ENCODE measurements at places on chromosomes 13 and 19.
A peak's percentile ranks its signal among the peaks of the same experiment; 100 is the strongest.

DNA sequence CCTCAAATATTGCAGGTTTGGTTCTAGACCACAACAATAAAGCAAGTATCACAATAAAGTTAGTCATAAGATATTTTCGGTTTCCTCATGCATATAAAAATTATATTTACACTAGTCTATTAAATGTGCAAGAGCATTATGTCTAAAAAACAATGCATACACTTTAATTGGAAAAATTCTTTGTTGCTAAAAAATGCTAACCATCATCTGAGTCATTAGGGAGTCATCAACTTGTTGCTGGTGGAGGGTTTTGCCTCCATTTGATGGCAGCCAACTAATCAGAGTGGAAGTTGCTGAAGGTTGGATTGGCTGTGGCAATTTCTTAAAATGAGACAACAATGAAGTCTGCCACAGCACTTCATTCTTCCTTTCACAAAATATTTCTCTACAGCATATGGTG is 422.3 kb upstream of the GPC6 start:
- no peak for DNase-seq

GRCh38 chr13:103062079-103062478 is 4.1 kb downstream of the SLC10A2 start:
- no peak for DNase-seq

DNA sequence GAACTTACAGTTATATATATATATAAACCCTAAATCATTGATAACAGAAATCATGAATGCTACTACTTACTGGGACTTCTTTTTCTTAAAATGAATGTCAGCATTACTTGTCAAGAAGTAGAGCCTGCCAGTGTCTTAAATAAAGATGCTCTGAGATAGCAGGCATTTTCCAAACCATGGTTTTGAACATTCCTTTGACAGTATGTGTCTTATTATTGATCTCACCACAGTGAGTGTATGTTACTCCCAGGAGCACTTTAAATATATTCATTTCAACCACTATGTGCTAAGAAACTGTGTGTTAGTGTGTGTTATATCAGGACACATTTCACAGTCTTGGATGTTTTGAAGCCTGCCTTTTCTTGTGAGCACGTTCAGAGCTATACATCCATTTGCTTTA is 28.2 kb downstream of the TNFRSF19 start:
- no peak for DNase-seq

DNA sequence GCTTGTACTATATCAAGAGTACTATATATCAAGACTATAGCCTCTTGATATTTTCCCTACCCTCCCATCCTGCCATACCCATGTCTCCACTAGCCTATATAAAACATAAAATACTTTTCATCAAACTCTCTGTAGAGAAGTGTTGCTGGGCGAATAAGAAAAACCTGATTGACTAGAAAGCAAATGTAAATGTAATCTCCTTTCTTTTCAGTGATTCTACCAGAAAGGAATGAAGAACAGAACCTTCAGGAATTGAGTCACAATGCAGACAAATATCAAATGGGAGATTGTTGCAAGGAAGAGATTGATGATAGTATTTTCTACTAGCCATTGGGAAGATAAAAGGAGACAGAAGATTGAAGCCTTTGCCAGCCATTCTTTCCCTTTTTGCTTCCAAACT is 89.2 kb downstream of the KCNRG start:
- DNase-seq: no peak

DNA sequence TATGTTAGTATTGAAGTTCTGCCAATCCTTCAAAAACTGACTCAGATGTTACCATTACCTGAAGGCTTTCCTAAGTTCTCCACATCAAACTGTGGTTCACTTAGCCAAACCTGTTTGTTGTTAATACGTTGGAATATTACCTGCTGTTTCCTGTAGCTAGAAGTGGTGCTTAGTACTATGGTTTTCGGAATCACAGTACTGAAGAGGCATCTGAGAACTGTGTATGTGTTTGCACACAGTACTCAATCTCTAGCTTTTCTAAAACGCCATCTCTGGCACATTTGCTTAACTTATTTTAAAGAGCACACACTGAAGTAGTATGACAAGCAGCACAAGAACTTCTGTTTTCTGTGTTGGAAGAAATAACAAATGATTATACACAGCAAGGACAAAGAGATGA is 248.2 kb downstream of the SHISA2 start:
- no peak for DNase-seq

- no peak for DNase-seq
Observed at GRCh38 chr13:61760102-61760501, 344.5 kb upstream of the PCDH20 start.

- DNase-seq: no peak
Observed at GRCh38 chr19:53626486-53626885, 5.3 kb upstream of the DPRX start.

DNA sequence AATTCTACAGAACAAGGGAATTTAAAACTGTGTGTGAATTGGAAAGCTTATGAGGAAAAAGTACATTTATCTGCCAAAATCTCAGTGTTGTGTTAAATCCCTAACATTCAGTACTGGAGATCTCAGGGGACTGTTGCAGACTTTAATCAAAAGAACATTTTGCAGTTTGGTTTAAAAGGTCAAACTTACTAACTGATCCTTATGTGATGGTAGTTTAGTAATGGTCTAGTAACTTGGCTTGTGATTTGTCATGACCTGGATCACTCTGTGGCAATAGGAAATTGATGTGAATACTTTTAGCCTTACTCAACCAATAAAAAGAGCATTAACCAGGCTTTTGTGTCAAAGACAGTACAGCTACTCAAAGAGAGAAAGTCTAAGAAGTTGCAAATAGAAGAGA is 862.1 kb upstream of the MIR17HG start:
- no peak for DNase-seq

DNA sequence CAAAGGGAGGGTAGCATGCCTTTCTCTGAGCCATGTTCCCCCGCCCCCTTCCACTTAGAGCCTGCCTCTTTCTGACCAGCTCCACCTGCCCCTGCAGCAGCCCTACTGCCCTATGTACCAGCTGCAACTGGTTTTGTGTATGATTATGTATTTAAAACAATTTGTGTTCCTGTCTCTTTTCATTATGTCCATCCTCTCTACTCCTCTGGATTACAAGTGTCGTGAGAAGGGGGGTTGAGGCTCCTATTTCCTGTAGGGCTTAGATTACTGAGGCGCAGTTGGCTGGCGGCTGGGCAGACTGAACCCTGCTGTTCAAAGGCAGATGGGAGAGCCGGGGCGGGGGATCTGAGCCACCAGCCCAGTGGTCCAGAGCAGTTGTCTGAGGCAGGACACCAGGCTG is 213.3 kb downstream of the KCNRG start:
- no peak for DNase-seq

DNA sequence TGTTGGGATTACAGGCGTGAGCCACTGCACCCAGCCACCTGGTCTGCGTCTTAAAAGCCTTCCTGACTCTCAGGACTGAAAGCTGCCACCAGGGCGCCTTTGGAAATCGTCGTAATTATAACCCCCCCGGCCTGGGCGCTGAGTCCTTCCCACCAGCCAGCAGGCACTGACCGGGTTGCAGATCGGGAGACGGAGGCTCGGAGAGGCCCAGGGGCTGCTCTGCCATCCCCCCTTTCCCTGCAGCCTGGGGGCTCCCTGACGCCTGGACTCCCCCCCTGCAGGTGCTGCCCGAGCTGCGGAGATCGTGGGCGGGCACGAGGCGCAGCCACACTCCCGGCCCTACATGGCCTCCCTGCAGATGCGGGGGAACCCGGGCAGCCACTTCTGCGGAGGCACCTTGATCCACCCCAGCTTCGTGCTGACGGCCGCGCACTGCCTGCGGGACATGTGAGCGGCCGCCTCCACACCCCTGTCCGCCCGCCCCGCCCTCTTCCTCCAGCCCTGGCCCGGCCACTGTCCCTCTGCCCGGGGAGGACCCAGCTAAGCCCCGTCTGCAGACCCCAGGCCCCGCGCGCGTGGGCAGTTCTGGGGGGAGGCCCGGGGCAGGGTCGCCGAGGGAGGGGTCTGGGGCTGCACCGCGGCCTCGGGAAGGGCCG is 2.5 kb downstream of the PRTN3 start:
- no peak for DNase-seq

DNA sequence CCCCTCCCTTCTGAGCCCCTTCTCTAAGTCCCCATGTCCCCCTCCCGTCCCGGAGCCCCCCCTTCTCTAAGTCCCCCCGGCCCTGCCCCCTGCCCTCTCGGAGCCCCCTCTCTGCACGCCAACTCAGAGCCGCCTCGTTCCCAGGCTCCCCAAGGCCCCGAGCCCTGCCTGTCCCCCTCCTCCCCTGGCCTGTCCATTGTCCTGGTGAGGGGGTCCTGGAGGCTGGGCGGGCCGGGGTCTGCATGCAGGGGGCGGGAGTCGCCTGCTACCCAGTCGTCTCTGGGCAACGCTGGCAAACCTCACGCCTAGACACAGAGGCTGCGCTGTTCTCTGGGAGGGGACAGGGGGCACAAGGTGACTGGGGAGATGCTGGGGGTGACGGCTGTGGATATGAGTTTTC is 39.2 kb upstream of the SEMA6B start:
- DNase-seq: no peak

DNA sequence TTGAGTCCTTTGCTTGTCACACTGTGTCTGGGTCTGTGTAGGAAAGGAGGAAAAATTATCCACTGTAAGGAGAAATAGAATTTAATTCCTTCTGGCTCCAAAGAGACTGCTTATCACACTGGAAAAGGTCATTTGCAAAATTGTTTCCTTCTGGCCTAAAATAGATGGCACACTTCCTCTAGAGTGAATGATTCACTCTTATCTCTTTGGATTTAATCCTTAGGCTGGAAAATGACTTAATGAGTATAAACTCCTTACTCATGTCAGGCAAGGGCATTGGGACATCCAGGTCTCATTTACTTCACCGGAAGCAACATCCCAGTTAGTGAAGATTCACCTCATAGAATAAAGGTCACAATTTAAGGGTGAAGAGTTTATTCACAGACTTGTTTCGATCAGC is 293.6 kb downstream of the OXGR1 start:
- no peak for DNase-seq

- no peak for DNase-seq
Observed at GRCh38 chr19:23706657-23707056, 19.6 kb upstream of the ZNF675 start.

GRCh38 chr13:106570299-106570852 is 2.4 kb upstream of the ARGLU1 start:
- DNase-seq: no peak

- DNase-seq: no peak
Observed at GRCh38 chr13:59673286-59673685, 490.4 kb downstream of the DIAPH3 start.

- DNase-seq: no peak
Observed at GRCh38 chr13:27631665-27632064, 10.0 kb downstream of the POLR1D start.

DNA sequence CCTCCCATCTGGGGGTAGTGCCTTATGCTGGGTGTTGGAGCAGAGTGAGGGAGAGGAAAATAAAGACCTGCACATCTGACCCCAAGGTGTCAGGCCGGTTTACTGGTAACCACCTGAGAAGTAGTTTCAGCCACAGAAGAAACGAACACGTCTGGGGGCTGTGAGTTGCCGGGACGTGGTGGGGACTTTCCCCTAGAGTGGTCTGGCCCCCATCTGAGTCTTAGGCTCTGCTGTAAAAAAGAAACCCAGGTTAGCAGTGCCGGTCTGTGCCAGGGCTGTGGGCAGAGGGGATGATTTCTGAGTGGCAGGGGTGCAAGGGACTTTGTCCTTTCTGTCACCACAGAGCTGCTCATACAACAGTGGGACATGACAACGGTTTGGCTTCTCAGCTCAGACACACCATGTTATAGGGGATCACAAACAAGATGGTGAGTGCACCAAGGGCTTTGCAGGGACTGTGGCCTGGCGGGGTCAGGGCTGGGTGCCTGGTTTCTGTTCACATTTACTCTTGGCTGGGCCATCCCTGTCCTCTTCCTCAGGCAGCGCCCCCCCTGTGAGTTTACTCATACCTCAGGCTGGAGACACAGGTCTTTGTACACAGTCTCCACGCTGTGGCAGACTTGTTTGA is 9.0 kb downstream of the GCDH start:
- no peak for DNase-seq

GRCh38 chr13:97116754-97117153 is 105.4 kb upstream of the MBNL2 start:
- DNase-seq: no peak

DNA sequence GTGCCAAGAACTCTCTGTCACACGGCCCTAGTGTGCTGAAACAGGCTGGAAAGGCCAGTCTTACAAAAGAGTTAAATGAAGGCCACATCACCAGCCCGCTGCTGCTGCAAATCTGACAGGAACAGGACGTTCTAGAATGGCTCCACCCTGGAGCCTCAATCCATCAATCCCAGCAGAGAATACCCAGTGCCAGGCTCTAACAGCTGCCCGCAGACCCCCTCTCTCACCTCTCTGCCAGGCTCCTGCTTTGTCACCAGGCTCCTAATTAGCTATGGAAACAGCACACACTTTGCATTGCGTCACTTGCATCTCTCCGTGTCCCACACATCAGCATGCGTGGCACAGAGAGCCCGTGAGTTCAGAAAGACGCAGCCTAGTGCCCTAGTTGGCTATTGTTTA is 314.1 kb downstream of the FOXO1 start:
- peak; percentile 83 for DNase-seq

GRCh38 chr13:49754146-49754545 is 38.3 kb downstream of the KPNA3 start:
- DNase-seq: no peak

DNA sequence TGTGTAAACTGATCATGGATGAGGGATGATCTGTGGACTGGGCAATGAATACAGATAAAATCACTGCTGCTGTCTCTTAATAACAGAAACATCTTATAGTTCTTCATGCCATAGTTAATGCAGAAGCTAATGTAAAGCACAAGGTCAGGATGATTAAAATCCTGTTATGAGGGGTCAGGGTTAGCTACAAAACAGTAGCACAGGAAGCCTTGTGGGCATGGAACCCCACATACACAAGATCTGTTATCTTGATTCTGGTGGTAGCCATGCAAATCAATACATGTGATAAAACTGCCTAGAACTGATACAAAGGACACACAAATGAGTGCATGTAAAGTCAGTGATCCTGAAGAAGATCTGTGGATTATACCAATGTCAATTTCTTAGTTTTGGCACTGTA is 96.4 kb downstream of the KLF12 start:
- DNase-seq: no peak

GRCh38 chr19:13138916-13139198 is 11.3 kb downstream of the STX10 start:
- no peak for DNase-seq

DNA sequence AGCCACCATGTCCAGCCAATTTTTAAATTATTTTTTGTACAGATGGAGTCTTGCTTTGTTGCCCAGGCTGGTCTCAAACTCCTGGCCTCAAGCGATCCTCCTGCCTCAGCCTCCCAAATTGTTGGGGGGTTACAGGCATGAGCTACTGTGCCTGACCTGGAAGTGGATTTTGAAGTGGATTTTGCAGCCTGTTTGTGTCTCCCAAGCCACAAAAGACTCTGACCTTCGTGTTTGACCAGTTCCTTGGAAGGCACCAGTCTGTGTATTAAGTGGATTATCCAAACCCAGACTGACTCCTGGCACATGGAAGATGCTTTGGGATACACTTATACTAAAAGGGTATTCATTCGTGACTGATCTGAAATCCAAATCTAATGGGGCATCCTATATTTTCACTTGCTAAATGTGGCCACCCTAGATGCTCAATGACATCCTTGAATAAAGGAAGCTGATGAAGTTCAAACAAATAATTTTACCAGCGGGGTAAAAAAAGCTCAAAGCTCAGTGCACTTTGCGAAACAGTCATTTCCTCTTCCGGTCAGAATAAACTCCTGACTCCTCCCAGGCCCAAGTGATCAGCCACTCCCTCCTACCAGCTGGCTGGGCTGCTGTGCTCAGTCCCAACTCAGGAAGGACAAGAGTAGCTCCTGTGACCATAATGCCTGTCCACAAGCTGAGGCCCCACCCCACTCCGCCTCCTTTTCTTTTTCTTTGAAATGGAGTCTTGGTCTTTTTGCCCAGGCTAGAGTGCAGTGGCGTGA is 32.6 kb upstream of the GATAD2A start:
- no peak for DNase-seq
